Stimulated activated CD4-positive, alpha-beta T cell treated with anti-CD3 and anti-CD28 coated beads, TNF-alpha, amount 100 ng/mL, for 1 hour (primary cell): ENCODE measurements at places on chromosomes 13 and 19.

DNA sequence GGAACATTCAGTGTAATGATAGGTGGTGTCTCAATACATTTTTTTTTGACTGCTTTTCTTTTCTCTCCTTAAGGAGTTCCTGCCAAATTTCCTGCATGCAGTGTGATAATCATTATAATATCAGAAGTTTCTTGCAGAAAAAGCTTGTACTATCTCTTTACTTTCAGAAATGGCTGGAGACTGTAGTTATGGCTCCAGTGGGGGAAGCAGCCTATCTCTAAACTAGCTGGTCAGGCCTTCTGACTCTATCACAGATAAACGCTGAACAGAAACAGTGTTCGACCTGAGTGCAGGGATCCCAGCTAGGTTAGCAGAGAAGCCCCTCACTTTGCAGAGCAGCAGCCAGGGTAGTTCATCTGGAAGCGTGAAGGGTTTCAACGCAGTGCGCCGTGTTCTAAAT lies 1.9 kb downstream of the CCNE1 start:
- no peak for DNase-seq

DNA sequence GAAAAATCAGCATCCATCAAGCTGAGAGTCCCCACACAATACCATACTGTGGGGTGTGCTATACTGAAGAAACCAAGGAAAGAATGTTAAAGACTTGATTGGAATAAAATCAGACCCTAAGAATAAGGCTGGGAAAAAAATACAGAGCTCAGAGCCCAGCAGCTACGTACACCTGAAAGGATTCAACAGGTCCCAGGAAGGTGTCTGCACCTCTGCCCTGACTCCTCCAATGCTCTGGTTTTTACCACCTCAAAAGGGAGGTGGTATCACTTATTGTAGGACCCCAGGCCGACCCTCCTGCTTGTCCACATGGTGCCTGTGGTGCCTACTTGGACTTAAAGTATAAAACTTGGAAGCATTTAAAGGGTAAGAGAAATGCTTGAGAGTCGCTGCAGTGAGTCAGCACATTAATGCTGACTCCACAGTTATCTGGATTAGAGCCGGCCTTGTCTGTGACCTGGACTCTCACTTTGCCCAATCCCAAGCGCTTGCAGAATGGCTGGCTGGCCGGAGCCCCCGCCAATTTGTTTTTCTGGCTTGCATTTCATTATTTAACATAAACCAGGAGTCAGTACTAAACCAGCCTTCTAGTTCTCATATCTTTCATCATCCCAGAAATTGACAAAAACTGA lies 110.1 kb downstream of the FGF14 start:
- no peak for DNase-seq

- no peak for DNase-seq
These were observed 90.3 kb downstream of the LRCH1 start for GRCh38 chr13:46643165-46643777.

DNA sequence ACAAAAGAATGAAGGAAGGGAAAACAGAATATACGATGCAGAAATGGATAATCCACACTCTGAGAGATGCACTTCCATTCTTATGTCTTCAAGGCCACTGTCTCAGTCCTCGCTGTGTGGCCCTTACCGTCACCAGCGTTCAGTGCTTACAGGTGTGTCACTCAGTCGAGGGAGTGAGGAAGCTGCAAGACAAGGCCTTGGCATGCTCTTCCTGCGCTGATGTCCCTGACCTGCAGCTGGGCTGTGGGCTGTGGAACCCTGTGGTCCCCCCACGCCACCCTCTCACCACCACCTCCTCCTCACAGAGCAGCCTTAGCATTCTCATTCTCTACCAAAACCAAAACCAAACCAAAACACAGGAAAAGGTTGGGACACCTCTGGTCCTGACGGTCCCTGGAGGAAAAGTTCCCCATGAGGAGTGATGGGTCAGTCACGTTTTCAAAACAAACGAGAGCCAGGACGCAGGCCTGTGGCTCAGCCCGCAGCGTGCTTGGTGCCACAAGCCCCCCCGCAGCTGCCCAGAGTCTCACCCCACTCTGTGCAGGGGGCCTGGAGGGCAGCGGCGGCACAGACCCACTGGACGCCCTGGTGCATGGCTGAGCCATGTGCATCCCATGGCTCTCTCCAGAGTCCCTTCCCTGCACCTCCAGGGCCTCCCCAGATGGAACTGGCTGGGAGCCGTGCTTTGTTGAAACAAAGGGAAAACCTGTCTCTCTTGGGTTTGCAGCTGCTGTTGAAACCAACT lies 48.2 kb upstream of the GPR183 start:
- DNase-seq: no peak

DNA sequence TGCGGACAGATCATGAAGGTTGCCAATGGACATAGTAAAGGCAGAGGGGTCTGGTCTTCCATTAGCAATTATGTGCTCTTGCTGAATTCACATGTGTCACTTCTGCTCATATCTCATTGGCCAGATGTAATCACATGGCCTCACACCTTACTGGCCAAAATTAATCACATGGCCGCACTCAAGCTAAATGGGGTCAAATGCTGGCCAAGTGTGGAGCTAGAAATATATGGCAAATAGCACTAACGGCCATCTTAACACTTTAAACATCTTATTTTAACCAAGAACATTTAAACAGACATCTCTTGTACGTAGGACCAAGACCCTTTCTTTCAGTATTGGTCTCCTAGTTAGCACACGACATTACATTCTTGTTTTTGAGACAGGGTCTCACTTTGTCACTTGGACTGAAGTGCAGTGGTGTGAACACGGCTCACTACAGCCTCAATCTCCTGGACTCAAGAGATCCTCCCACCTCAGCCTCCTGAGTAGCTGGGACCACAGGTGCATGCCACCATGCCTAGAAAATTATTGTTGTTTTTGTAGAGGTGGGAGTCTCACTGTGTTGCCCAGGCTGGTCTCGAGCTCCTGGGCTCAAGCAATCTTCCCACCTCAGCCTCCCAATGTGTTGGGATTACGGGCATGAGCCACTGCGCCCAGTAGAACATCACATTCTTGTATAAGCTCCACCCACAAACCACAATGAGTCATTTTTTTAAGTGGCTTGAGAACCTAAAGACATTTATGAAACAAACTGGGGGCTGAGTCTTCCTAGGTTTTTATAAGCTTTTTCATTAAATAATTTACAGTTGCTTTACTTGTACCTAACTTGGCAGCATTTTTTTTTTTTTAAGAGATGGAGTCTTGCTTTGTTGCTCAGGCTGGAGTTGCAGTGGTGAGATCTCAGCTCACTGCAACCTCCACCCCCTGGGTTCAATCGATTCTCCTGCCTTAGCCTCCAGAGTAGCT lies 2.9 kb upstream of the PTOV1 start:
- no peak for DNase-seq

- no peak for DNase-seq
These were observed 935 bp downstream of the ARID3A start for GRCh38 chr19:926589-927350.

DNA sequence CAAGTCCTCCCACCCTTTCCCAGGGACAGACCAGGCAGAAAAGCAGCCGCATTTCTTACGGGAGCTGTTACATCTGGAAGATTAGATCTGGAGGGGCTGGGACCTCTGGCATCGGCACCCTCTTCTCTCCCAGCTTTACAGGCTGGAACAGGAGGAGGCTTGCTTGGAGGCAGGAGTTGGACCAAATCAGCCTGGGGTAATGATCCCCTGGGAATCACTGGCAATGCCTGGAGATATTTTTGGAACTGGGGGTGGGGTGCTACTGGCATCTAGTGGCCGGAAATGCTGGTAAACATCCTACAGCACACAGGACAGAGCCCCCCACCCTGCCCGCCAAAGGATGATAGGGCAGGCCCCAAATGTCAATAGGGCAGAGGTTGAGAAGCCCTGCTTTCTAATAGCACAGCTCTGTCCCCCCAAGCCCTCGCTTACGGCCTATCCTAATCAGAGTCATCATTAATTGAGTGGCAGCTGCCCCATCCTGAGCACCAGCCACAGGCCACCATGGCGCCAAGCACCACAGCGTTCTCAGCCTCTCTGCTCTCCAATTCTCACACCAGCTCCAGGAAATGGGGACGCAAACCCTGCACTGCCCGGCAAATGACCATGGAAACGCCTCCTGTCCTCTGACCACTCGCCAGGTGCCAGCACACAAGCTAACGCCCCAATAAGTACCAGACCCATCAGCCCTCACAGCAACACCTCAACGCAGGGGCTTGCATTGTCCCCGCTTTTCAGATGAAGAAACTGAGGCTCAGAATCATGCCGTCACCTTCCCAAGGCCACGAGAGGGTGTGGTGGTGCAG lies 20.6 kb downstream of the LRRC4B start:
- DNase-seq: no peak

DNA sequence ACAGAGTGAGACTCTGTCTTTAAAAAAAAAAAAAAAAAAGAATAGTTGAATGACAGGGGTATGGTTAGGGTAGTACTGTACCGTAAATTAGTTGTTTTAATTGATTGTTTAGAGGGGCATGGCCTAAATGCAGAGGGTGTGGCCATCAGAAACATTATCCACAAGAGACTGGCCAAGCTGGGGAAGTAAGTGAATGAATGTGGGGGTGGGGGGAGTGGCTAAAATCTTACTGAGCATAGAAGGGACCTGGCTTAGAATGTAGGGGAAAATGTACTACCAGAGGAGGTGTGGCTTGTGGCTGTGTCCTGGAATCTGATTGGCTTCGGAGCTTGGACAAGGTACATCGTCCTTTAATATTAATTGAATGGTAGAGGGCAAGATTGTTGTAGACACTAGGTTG lies 3.8 kb downstream of the BCL2L12 start:
- no peak for DNase-seq

DNA sequence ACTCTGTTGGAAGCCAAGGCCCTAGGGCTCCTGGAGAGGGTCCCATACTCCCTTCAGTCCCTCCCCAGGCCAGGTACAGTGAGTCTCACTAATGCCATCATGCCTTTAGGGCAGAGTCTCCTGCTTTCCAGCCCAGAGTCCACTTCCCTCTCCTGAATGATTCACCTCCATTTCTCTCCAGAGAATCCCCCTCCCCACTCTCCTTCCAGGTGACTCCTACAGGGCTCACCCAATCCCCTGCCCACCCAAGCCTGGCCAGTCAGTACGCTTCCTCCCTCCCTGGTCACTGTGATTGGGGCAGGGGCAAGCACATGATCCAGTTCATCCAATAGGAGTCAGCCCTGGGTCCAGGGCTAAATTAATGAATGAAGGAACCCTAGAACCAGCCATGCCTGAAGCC lies 35.0 kb upstream of the PNMA8B start:
- DNase-seq: no peak

DNA sequence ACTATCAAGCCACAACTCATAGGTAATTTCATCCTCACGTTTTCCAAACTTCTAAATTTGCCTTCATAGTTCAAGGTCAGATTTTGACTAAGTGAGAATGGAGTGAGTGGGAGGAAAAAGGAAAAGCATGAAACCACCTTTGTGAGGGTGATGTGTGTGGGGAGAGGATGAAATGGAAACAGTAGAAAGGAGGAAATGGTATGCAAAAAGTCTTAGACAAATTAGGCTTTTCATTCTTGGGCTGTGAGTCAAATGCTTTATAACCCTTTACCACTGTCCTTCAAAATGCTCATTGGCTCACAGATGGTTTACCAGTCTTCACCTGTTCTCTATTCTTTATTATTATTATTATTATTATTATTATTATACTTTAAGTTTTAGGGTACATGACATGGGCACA lies 127.2 kb downstream of the RAP2A start:
- no peak for DNase-seq

DNA sequence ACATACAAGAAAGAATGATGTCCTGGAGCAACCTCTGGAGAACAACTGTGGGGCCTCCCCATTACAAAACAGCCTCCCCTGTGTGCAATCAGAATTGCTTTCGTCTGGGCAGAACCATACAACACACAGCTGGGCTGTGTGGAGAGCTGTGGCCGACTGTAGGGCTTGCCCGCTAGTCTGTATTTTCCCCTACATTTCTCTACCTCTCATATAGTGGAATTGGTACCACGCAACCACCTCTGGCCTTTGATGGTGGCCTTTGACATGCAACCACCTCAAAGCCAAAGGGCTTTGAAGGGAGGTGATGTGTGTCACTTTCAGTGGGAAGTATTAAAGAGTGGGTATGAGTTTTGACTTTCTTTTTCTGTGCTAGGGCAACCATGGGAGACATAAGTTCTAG lies 34.0 kb downstream of the GARRE1 start:
- DNase-seq: no peak

DNA sequence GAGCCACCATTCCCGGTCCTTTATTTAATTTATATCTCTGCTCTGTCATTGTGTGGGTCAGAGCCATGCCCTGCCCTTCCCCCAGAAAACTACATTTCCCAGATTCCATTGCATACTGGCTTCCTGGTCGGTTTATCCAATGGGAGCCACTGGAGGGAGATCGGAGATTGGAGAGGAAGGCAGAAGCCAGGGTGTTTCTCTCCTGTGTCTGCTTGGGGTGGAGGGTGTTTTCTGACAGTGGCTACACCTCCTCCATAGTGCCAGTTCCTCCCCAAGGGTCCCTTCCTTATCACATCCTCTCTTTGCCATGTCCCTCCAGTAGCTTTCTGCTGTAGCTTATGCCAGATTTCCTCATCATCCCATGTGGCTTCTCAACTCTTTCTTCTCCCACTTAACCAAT lies 19.0 kb downstream of the OLFM2 start:
- DNase-seq: no peak

DNA sequence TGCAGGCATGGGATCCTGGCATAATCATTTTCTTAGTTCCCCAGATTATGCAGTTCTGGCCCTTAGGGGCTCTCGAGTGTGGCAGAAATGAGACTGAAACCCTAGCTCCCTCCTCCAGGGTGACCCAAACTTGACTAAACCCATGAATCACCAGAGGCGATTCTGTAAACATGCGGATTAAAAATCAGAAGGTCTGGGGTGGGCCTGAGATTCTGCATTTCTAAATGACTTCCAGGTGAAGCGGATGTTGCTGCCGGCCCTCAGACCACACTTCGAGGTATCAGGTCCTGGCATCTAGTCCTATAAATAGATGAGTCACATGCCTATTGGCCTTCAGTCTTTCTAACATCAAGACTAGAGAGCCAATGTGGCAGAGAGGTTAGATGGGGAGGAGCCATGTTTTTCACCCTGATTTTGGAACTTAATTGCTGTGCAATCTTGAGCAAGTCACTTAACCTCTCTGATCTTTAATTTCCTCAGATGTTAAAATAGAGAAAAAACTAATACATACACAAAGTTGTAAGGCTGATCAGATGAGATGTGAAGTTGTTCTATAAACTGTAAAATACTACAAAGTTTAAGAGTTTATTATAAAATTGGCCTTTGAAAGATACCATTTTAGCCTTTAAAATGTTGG lies 431.2 kb downstream of the FOXO1 start:
- no peak for DNase-seq

DNA sequence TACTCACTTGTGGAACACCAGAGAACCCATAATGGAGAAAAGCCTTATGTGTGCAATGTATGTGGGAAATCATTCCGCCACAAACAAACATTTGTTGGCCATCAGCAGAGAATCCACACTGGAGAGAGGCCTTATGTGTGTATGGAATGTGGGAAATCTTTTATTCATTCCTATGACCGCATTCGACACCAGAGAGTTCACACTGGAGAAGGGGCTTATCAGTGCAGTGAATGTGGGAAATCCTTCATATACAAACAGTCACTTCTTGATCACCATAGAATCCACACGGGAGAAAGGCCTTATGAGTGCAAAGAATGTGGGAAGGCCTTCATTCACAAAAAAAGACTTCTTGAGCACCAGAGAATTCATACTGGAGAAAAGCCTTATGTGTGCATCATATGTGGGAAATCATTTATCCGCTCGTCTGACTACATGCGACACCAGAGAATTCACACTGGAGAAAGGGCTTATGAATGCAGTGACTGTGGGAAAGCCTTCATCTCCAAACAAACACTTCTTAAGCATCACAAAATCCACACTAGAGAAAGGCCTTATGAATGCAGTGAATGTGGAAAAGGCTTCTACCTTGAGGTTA lies 10.9 kb downstream of the ZNF549 start:
- no peak for DNase-seq
